Glutamatergic neuron (in vitro differentiated cells): ENCODE measurements at places on chromosomes 7 and 10. TPM values are rescaled to one million over a fixed set of nuclear protein-coding genes. Genes with fewer than 3 reads are reported as not detected.
A peak's percentile ranks its signal among the peaks of the same experiment; 100 is the strongest.

DNA sequence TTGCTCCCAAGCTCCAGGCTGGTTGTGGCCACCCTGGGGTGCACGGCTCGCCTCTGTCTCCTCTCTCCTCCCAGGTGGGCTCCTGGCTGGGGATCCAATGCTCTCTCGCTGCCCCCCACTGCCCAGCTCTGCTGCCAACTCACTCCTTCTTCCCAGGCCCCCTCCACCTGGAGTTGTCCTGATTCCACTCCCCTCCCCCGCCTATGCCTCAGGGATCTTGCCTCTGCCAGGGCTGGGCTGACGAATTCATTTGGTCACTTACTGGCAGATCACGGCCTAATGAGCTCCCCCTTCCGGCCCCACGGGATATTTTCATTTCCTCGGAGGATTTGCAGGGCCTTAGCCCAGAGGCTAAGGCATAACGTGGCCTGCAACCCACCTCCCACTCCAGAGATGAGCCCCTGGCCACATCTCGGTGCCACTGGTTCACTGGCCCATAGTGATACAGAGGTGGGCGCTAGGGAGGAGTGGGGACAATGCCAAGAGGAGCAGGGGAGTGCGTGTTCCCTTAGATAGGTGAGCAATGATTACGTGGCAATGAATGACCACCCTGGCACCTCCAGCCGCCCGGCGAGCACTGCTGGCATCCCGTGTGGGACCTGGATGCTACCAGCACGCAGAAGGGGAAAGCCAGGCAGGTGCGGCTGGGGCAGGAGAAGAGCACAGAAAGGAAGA, 344.6 kb upstream of the SHH start:
- peak; percentile 57 for DNase-seq

- DNase-seq = no peak
Measured at GRCh38 chr7:135659159-135659846, 3.0 kb upstream of the STMP1 start.

- DNase-seq = no peak
Measured at GRCh38 chr7:85529831-85530230, 343.0 kb upstream of the SEMA3D start.

DNA sequence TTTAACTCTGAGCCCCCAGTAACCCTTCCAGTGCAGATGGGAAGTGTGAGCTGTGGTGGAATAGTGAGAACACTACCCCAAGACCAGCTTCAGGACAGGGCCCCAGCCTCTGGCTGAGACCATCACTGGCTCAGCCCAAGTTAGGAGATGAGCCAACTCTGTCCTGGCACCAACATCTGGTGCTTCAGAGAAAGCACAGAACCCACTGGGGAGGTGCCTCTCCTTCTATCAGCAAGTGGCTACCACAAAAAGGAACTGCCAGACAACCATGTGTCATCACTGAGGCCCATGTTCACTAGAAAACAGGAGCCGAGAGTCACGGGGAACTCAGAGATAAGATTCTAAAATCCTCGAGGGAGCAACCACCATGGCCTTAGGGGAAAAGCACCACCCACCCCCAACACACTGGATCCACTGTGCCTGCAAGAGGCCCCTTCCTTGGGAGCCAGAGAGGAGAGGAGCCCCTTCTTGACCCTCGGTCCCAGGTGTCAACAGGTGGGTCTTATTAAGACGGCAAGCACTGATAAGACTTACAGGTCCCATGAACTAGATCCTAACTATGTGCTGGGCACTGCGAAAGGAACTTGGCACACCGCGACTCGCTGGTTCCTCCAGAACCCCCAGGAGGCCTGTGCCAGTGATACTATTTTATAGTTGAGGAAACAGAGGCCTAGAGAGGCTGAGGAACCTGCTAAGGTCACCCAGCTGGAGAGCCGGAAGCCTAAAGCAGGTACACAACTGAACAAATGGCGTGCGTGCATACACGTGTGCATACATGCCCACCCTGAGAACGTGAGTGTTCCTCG, 102.7 kb downstream of the FAM53B start:
- no peak for DNase-seq

- no peak for DNase-seq
Measured at GRCh38 chr10:104894681-104895080, 253.6 kb downstream of the SORCS3 start.

DNA sequence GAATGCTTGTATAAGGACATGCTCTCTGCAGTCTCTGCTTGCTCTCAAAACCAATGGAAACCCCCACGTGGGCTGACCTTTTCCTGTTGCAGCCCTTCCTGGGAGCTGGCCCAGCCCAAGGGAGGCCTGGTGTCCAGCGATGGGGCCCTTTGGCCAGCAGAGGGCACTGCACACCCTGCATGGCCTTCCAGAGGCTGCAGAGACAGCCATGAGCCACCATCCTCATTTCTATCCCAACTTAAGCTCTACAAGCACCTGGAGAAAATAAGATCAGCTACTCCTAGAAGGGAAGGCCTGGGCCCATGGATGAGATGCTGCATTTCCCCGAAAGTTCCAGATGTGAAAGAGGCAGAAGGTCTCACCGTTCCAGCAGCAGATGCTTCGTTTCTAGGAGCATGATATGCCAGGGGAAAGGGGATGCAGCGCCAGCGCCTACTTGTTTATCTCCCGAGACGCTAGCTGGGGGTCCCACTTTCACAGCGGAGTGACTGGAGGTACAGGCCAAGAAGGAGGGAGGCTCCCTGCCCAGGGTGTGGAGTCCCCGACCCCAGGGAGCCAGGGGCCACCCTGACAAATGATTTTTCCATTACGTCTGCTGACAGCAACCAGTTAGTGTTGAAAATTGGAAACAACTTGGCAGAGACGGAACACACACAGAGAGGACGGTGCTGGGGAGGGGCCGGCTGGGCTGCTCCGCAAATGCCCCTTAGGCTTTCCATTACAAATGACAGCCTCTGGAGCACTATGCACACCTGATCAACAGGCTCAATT, 106.4 kb downstream of the ZRANB1 start:
- DNase-seq = peak; percentile 97

DNA sequence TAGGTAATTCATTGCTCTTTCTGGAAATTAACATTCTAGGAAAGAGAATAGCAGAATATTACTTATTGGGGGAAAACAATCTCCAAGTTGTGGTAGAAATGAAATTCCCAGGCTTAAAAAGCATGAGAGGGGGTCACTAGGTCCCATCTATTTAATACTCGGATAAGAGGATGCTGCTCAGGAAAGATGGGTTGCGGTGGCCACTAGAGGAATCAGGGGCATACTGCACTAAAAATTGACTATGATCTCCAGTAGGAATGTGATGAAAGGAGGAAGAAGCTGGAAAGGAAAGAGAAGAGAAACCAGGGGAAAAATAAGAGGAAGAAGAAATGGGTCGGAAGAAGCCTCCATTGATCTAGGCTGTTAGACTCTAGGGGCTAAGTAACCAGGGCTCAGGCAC, 192.8 kb downstream of the GPAM start:
- peak; percentile 19 for DNase-seq

GRCh38 chr10:86443069-86443468, 76.5 kb upstream of the GRID1 start:
- no peak for DNase-seq

- no peak for DNase-seq
Measured at GRCh38 chr7:99129001-99129400, 14.9 kb downstream of the SMURF1 start.

GRCh38 chr7:2172311-2173188, 60.2 kb downstream of the MAD1L1 start:
- no peak for DNase-seq

GRCh38 chr7:121966935-121967332, 94.0 kb downstream of the PTPRZ1 start:
- no peak for DNase-seq

DNA sequence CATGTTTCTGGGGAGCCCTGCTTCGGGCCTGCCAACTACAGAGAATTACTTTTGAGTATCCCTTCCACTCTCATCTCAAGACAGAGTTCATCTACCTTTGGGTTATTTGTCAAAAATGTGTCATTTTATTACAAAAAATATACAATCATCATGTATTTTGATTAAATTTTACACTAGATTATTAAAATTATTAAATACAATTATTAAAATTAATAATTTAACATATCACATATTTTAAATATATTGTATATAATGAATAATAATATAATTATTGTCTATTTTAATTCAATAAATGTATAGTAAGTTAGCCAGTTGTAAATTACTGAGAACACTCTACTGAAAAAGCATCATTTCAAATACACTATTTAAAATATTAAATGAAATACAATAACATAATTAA, 50.9 kb downstream of the FIGNL1 start:
- no peak for DNase-seq

- no peak for DNase-seq
Measured at GRCh38 chr7:83413831-83414230, 235.1 kb downstream of the SEMA3E start.

EBLN1 gene
- total RNA-seq = not detected

CPA2 gene
- not detected for total RNA-seq

ACTR3C gene
- total RNA-seq = not detected

HOXA4 gene
- total RNA-seq = not detected

XRCC2 gene
- total RNA-seq = 3.0 TPM

ZNF365 gene
- 0.76 TPM for total RNA-seq

RNLS gene
- 4.4 TPM for total RNA-seq

COL1A2 gene
- 6.8 TPM for total RNA-seq

LIPN gene
- total RNA-seq = not detected

CPVL gene
- 20.3 TPM for total RNA-seq

SCIN gene
- not detected for total RNA-seq

PNPLA8 gene
- total RNA-seq = 46.4 TPM

GDF2 gene
- total RNA-seq = not detected

ZMIZ1 gene
- total RNA-seq = 230 TPM
